Type B pancreatic cell (in vitro differentiated cells): ENCODE measurements at places on chromosomes 16 and 17.

DNA sequence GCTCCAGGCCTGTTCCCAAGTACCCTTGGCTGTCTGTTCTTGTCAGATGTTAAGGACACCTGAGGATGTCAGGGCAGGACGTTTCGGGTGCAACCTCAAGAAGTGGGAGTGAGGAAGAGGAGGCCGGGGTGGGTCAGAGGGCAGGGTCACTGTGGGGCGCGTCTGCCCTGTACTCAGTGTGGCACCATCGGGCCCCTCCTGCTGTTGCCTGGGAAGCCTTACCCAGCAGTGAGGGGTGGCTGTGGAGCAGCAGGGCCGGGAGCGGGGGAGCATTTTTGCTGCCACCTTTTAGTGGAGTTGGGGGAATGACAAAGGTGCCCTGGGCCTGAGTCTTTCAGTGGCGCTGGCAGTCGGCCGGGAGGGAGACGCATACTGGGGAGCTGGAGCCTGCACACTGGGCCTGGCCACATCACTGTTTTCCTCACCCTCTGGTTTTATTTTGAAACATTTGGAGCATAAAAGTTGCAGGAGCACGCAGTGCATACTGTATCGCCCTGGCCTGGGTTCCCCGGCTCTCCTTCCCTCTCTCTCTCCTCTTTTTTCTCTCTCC is 11.1 kb upstream of the FLYWCH1 start:
- no peaks in the 10 kb centered on the region for H3K36me3 ChIP-seq
- H3K27ac ChIP-seq = no peak overlapping the region
- no peak for DNase-seq

- H3K4me3 ChIP-seq = peak overlapping the region; percentile 61
- H3K4me1 ChIP-seq = no peaks in the 10 kb centered on the region
- H3K27ac ChIP-seq = peak overlapping the region; percentile 88
- H3K36me3 ChIP-seq = no peaks in the 10 kb centered on the region
- H3K27me3 ChIP-seq = no peaks in the 10 kb centered on the region
Observed at GRCh38 chr16:60636117-60636516, 1400.1 kb downstream of the CDH8 start.

- H3K36me3 ChIP-seq = peaks cover 5% of the 10 kb centered on the region
- no peak for DNase-seq
- peaks cover 68% of the 10 kb centered on the region for H3K4me1 ChIP-seq
Observed at GRCh38 chr16:84599521-84600202, 18.2 kb downstream of the COTL1 start.

- no peaks in the 10 kb centered on the region for H3K36me3 ChIP-seq
- peak overlapping the region; percentile 94 for H3K27ac ChIP-seq
- peaks cover 35% of the 10 kb centered on the region for H3K27me3 ChIP-seq
- peaks cover 31% of the 10 kb centered on the region for H3K4me1 ChIP-seq
Observed at GRCh38 chr17:77282524-77283515, 142.1 kb downstream of the SEC14L1 start.

- H3K4me1 ChIP-seq = peaks cover 3% of the 10 kb centered on the region
- no peak overlapping the region for H3K4me3 ChIP-seq
- H3K27me3 ChIP-seq = peaks cover 13% of the 10 kb centered on the region
- no peak overlapping the region for H3K27ac ChIP-seq
- H3K36me3 ChIP-seq = no peaks in the 10 kb centered on the region
Observed at GRCh38 chr17:51701501-51701900, 441.2 kb downstream of the UTP18 start.

GRCh38 chr16:67419502-67419901 is 3.2 kb upstream of the ZDHHC1 start:
- H3K36me3 ChIP-seq = no peaks in the 10 kb centered on the region
- no peak overlapping the region for H3K27ac ChIP-seq
- peaks cover 35% of the 10 kb centered on the region for H3K4me1 ChIP-seq
- peaks cover 7% of the 10 kb centered on the region for H3K27me3 ChIP-seq

- H3K27ac ChIP-seq = peak overlapping the region; percentile 93
- peaks cover 7% of the 10 kb centered on the region for H3K36me3 ChIP-seq
- no peak for DNase-seq
- H3K4me3 ChIP-seq = peak overlapping the region; percentile 70
- H3K4me1 ChIP-seq = peaks cover 49% of the 10 kb centered on the region
- no peaks in the 10 kb centered on the region for H3K27me3 ChIP-seq
Observed at GRCh38 chr16:85004587-85005205, 6.6 kb downstream of the ZDHHC7 start.

DNA sequence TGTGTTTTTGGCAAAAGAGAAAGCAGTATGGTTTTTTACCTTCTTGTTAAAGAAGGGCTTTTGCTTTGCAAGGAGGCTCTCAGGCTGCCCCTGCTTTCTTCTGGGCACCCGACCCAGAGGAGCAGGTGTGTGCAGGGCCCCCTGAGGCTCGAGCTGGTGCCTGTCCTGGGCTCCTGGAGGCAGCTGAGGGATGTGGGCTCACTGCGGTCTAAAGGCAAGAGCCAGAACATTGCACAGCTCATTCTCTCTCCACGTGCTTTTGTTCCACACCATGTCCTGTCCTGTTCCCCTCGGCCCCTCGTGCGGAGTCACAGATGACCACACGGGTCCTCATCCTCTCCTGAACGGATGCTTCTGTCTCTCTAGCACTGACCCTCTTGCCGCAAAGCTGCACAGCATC is 36.7 kb upstream of the CAPN15 start:
- no peaks in the 10 kb centered on the region for H3K4me1 ChIP-seq
- no peaks in the 10 kb centered on the region for H3K27me3 ChIP-seq
- no peak overlapping the region for H3K27ac ChIP-seq
- DNase-seq = no peak

DNA sequence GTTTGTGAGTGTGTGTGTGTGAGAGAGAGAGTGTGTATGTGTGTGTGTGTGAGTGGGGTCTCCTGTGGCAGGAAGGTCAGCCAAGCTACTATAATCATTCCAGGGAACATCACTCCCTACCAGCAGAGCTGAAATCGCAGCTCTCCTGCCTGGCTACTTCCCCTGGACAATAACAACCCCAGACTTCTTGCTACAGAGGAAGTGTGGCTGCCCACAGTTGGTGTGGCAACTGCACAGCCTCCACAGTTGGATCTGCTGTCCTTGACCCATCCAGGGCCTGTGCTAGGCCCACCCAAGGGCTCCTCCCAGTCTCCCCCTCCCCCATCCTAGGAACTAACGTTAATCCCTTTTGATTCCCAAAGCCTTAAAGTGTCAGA is 1.5 kb downstream of the SLC13A5 start:
- H3K4me1 ChIP-seq = peaks cover 8% of the 10 kb centered on the region
- H3K27ac ChIP-seq = no peak overlapping the region
- H3K4me3 ChIP-seq = no peak overlapping the region
- peaks cover 85% of the 10 kb centered on the region for H3K27me3 ChIP-seq
